Left renal pelvis (tissue), 4 donors: ENCODE measurements at places on chromosomes 6 and 20.

GRCh38 chr6:156585859-156586258 lies 191.3 kb upstream of the ARID1B start:
- DNase-seq, result no peak

DNA sequence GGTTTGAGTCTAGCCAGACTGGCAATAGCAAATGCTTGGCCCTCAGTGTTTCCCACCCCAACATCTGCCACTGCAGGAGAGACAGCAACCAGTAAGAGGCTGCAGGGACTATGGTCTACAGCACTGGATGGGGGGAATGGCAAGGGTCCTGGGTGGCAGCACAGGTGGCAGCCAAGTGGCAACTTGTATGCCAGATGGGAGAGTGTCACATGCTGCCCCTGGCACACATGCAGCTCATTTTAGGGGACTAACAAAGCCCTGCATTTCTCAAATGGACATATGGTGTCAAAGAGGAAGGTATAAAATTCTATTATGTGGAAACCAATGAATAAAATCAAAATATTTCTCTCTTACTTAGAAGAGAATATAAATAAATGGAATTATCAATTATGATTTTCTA lies 298.7 kb upstream of the MARCKS start:
- DNase-seq, result no peak

GRCh38 chr20:39468703-39469102 lies 506.6 kb downstream of the DHX35 start:
- no peak for DNase-seq

GRCh38 chr6:137699031-137699683 lies 167.9 kb upstream of the TNFAIP3 start:
- DNase-seq, result no peak

GRCh38 chr6:11353921-11354389 lies 121.5 kb upstream of the NEDD9 start:
- no peak for DNase-seq

- DNase-seq, result no peak
These were observed 243.6 kb downstream of the TFAP2B start for GRCh38 chr6:51062166-51062722.

DNA sequence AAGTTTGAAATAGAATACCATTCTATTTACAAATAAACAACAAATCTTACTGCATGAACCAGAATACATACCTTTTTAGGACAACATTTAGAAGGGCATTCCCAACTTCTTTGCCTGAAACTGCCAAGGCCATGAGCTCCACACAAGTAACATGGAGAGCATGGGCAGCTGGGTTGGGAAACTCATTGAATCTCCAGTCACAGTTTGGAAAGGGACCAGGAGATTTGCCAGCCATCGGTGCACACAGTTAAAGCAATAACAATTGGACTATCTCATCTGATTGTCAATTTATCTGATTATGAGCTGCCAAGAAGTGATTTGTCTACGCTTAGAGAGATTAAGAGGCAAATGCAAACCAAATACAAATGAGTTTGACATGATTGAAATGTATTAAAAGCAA lies 19.9 kb downstream of the ARG1 start:
- no peak for DNase-seq

- no peak for DNase-seq
These were observed 61.4 kb upstream of the TNFAIP3 start for GRCh38 chr6:137805622-137806021.

- DNase-seq, result no peak
These were observed 11.1 kb downstream of the CDH4 start for GRCh38 chr20:61263084-61263695.

- DNase-seq, result no peak
These were observed 626.0 kb downstream of the CDH26 start for GRCh38 chr20:60584221-60584620.

DNA sequence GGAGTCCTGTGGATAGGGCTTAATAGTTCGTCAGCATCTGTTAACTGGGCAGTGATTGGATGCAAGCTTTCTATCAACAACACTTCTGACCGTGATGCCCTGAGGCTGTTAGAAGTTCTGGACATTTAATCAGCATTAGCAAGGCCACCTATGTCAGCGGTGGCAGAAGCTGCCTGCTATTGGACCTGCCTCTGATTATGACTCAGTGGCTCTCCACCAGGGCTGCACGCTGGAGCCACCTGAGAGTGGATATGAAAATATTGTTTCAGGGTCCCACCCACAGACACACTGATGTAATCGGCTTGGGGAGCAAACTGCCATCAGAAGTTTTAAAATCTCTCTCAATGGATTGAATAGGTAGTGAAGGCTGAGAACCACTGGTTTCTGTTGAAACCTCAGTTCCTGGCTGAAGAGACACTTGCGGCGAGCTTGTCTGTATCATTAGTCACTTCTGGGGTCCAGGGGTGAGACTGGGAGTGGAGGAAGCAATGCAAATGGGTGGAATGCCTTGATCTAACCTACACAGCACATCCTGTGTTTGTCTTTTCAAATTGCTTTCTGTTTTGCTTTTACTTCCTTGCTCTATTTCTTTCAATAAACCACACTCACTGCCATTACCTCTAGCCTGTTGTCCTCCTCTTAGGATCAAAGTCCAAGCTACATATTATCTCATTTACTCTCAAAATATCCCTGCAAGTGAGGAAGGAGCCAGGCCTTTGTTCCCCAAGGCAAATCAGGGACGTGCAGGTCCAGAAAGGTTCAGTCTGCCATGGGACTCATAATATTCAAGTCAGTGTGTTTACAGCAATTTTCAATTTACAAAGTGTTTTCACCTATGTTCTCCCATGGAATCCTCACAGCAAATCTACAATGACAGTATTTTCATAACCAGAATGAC lies 4.2 kb downstream of the CLIC5 start:
- no peak for DNase-seq

GRCh38 chr6:85388531-85388930 lies 61.4 kb upstream of the NT5E start:
- DNase-seq, result no peak

DNA sequence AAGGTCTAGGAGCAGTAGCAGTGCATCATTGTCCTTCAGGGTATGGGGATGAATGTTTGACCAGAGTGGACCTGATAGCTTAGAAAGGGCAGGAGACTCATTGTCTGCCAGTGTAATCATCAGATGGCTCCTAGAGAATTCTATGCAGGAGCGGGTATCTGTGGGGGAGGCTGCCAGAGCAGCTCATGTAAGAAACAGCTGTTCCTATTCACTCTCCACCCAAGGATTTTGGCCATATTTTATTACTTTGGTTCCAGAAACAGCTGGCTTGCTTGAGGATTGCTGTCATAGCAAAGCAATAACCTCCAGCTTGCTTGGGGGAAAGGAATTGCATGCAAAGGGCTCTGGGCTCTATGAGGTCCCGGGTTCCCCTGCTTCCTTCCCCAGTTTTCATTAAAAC lies 44.1 kb downstream of the RALY start:
- peak; percentile 51 for DNase-seq

GRCh38 chr6:131897050-131897435 lies 54.1 kb downstream of the CCN2 start:
- DNase-seq, result no peak

DNA sequence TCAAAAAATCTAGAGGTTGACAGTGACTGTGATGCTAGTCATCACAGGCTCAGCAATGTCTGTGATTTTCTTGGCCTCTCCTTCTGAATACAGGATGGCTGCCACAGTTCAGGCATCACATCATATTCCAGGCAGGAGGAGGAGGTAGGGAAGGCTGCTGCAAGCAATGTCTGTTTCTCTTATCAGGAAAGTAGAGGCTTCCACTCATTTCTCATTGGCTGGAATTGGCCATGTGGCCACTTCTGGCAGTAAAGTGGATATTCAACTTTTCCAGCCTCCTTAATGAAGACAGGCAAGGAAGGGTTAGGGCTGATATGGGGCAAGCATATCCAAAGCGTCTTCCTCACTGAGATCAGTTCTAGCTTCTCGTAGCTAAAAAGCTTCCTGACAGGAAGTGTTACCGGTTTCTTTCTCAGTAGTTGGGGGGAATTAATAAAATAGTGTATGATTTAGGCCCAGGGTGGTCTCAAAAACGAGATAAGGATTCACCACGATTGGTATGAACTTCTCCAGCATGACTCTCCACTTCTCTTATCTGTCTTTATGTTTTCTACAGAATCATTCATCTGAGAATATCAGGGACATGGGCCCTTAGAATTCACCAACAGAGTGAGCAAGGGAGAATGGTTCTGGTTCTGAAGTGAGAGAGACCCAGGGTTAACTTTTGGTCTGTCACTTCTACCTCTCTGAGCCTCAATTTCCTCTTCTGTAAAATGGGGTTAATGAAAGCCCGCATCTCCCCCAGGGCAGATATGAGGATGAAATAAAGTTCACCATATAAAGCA lies 32.7 kb upstream of the PSMF1 start:
- no peak for DNase-seq

DNA sequence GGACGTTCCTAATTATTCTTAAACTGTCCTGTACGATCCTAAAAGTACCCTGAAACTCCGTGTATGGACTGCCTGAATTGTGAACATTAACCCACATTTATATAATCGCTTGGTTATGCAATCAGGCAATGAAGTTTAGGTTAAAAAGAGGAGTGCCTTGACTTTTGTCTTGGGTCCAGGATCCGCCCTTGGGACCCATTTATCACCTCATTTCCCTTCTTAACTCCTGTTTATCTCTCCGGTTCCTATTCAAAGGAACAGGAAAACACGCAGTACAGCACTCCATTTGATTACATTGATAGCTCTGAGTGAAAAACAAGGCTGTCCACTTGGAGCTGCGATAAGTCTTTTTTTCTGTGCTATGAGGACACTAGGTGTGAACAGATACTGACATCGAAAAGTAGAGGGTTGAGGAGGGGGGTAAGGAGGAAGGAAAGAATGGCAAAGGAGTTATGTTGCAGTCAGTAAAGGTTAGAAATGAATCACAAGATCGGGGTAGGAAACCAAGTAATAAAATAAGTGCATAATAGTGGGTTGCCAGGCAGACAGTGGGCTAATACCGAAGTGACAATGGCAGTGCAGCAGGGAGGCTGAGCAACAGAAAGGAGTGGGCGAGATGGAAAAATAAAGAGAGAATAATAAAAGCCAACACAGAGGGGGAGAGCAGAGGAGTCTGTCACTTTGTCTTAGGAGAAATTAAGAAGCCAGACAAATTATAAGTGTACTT lies 15.9 kb upstream of the PCK1 start:
- DNase-seq, result no peak

DNA sequence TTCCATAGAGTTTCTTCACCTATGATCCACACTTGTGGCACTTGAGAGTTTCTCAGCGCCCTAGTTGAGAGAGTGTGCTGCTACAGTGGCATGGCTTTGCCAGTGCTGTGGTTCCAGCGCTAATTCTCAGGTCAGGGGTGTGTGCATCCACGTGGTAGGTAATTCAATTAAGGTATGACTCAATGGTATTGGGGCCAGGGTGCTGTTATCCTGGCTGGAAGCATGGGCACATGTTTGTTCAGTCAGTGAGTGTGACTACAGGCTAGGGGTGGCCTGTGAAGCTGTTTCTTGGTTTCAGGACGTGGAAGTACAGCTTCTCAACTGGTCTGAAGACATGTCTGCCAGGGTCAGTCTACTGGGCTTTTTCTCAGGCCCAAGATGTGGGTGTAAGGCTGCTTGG lies 3.0 kb upstream of the SEMG2 start:
- DNase-seq, result no peak

DNA sequence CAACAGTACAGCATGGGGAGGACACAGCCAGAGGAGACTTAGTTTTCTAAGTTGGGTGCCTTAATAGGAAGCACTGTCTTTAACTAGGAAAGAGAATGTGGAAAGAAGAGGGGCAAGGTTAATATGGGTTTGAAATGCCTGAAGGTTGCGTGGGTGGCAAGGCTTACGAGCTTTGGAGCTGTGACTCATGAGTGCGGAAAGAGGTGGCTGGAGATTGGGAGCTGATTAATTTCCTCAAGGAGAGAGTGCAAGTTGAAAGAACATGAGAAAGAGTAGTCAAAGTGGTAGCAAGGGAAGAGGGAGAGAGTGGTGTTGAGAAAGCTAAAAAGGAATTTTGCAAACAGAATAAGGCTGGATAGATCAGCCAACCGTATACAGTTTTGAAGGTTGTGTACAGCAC lies 315.1 kb upstream of the PRND start:
- DNase-seq, result no peak

GRCh38 chr6:112827793-112828192 lies 480.7 kb downstream of the RFPL4B start:
- DNase-seq, result no peak

DNA sequence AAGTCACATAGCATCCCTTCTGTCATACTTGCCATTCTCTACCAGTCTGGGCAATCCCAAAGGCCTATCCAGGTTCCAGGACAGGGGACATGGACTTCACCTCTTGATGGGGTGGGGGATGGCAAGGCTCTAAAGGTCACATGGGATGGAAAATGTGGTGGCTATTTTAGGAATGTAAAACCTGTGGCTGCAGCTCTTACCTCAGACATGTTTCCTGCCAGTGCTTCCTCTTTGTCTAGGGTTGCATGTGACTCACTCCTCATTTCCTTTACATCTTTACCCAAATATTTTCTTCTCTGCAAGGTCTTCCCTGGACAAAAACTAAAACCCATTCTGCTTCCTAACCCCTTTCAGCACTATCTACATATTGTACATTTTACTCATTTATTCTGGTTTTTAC lies 135.7 kb downstream of the BTBD3 start:
- no peak for DNase-seq

- DNase-seq, result no peak
These were observed 32.3 kb downstream of the UST start for GRCh38 chr6:148779142-148779562.

GRCh38 chr6:37511910-37512399 lies 12.3 kb upstream of the CCDC167 start:
- DNase-seq, result no peak

DNA sequence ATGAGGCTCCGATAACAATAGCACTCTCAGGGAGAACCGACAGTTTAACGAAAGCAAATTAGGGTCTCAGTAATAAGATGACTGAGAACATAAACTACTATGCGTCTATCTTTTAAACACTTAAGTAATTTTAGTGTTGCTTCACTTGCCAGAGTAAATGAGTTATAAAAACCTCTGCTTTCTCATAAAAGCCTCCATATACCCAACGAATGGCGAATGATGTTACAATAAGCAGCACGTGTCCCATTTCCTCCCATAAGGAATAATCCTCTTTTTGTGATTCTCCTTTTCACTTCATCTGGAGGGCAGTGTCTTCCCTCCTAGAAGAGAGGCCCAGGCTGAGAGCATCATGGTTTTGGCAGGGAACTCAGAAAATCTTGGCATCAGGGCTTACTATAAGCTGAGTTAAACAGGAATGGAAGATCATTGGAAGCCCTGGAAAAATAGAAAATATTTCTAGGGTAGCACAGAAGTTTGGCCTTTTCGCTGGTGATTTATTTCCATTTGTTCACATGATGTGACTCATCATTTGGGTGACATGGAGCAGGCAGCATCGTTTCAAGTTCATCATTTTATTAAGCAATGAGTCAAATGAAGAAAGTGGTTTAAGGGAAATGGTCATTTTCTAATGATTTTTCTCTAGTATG lies 255.4 kb downstream of the ATXN1 start:
- DNase-seq, result no peak
